ENCODE measurements at places on chromosomes 3 and 15. TPM values are rescaled to one million over a fixed set of nuclear protein-coding genes. Genes with fewer than 3 reads are reported as not detected.
A peak's percentile ranks its signal among the peaks of the same experiment; 100 is the strongest.

GRCh38 chr3:131242201-131242600, 139.4 kb upstream of the NUDT16 start:
- H3K27ac ChIP-seq = no peak overlapping the region
- peaks cover 2% of the 10 kb centered on the region for H3K36me3 ChIP-seq
- no peak overlapping the region for H3K4me3 ChIP-seq
- H3K27me3 ChIP-seq = no peaks in the 10 kb centered on the region

DNA sequence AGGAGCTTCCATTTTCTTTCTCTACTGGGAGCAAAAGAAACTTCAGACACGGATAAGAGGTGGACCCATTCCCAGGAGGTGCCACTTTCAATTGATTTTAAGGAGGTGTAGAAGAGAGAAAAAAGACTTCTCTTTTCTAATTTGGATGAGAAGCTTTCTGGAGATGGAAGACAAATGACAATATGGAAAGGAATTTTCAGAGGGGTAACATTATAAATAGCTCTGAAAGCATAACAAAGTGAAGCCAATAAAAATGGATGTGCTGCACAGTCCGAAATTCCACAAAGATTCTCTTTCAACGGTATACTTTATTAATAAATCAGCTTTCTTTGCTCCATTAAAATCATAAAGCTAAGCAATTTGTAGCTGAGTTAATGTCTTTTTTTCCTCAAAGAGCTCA, 607.2 kb upstream of the MDFIC2 start:
- no peak overlapping the region for H3K4me3 ChIP-seq
- no peak overlapping the region for H3K27ac ChIP-seq
- no peak for DNase-seq
- H3K4me1 ChIP-seq = no peaks in the 10 kb centered on the region
- H3K27me3 ChIP-seq = peaks cover 3% of the 10 kb centered on the region

HRH1 gene
- total RNA-seq = 0.07 TPM

DNA sequence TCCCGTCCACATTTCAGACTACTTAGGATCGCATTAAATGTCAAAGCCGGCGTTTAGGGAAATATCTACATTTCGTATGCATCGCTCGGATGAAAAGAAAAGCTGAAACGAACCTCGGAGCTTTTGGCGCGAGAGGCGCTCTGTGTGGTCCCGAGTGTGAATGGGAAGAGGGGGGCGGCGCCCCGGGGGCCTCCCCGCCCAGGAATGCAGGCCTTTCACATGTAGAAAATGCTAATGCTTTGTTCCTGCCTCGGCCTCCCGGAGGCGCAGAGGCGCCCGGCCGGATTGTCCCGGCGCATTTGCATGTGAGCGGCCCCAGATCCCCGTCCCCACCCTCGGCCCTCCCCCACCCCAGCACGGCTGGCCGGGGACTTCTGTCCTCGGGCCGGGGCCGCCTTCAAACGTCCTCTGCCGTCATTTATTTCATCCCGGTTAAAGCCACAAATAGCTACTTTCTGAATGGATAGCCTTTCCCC, 37.0 kb upstream of the TRIM71 start:
- H3K27ac ChIP-seq = no peak overlapping the region
- peaks cover 18% of the 10 kb centered on the region for H3K27me3 ChIP-seq
- peak overlapping the region; percentile 77 for H3K4me3 ChIP-seq
- H3K36me3 ChIP-seq = no peaks in the 10 kb centered on the region

GRCh38 chr3:110928016-110928662, 143.5 kb upstream of the NECTIN3 start:
- H3K4me1 ChIP-seq = no peaks in the 10 kb centered on the region
- no peak overlapping the region for H3K4me3 ChIP-seq
- H3K27me3 ChIP-seq = peaks cover 5% of the 10 kb centered on the region
- no peak for DNase-seq
- H3K27ac ChIP-seq = no peak overlapping the region

- H3K4me1 ChIP-seq = peaks cover 45% of the 10 kb centered on the region
- H3K27ac ChIP-seq = no peak overlapping the region
- peak overlapping the region; percentile 33 for H3K4me3 ChIP-seq
- H3K27me3 ChIP-seq = peaks cover 22% of the 10 kb centered on the region
Observed at GRCh38 chr3:194688200-194688740, 2.6 kb downstream of the FAM43A start.

DNA sequence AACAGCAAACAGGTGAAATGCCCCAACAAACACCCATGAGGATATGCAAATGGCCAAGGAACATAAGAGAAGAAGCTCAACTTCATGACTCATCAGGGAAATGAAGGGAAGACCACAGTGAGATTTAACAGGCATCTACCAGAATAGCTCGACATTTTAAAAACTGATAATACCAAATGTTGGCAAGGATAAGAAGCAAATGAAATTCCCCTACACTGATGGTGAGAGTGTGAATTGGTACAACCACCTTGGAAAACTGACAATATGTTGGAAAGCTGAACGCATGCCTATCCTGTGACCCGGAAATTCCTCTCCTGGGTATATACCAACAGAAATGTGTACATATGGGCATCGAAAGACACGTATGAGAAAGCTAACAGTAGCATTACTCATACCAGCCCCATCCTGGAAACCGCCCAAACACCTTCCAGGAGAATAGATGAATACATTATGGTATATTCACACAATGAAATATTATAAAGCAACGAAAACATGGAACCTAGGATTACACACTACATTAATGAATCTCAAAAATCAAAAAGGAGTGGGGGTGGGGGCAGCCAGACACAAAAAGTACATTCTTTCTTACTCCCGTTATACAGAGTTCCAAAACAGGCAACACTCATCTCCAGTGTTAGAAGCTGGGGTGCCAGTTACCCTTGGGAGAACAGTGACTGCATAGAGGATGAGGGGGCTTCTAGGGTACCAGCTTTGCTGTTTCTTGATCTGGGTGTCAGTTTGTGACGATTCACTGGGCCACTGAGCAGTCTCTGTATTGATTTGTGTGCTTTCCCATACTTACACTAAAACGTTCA, 16.9 kb downstream of the RFTN1 start:
- peak overlapping the region; percentile 46 for H3K27ac ChIP-seq
- H3K4me1 ChIP-seq = peaks cover 56% of the 10 kb centered on the region
- peak; percentile 60 for DNase-seq
- no peaks in the 10 kb centered on the region for H3K27me3 ChIP-seq
- peak overlapping the region; percentile 1 for H3K4me3 ChIP-seq

GRCh38 chr3:28114893-28115292, 126.5 kb upstream of the CMC1 start:
- H3K27me3 ChIP-seq = no peaks in the 10 kb centered on the region
- H3K36me3 ChIP-seq = no peaks in the 10 kb centered on the region
- H3K4me1 ChIP-seq = no peaks in the 10 kb centered on the region
- no peak for DNase-seq
- H3K27ac ChIP-seq = no peak overlapping the region

GRCh38 chr3:49120438-49121131, at the start of gene USP19:
Gene USP19, minus strand, starts transcription at chr3:49120823. Its CDS starts 1,678 bp downstream, at chr3:49119145.
- peak within 1 kb of the TSS; percentile 84 for H3K27ac ChIP-seq
- DNase-seq = peak; percentile 96
- peaks cover 20% of the 10 kb centered on the region for H3K4me1 ChIP-seq
- H3K27me3 ChIP-seq = no peaks in the 10 kb centered on the region
- peaks cover 14% of the 10 kb centered on the region for H3K36me3 ChIP-seq

DNA sequence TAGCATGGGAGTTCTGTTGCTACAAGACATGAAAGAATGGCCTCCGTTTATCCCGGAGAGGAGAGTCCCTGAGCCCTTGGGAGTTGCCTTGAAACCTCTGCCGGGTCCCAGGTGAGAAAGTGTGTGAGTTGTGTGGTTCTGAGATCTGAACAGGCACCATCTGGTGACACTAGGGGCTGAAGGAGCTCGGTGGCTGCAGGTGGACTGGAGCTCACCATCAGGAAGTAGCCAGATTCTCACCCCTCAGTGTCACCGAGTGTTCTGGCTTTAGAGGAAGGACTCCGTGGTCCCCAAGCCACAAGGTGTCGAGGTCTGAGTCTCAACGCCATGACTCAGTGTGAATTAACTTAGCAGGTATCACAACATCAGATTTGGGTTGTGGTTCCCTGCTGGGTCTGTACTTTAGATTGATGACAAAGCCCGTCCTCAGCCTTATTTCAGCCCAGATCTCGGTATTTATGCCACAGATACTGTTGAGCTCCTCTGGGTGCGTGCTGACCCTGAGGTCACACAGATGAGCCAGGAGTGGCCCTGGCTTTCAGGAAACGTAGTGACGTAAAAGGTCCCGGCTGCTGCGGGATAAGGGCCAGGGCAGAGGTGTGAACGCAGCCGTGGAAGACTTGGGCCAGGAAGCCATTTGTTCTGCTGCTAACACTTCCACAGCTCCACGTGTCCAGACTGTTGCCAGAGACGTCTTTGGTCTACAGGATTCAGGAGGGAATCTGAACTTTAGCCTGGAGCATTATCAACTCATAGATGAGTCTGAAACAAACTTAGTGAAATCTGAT, 54.4 kb downstream of the PGPEP1L start:
- H3K4me3 ChIP-seq = no peak overlapping the region
- DNase-seq = peak; percentile 18
- H3K4me1 ChIP-seq = peaks cover 18% of the 10 kb centered on the region
- peak overlapping the region; percentile 61 for H3K27ac ChIP-seq
- peaks cover 38% of the 10 kb centered on the region for H3K36me3 ChIP-seq

GRCh38 chr3:50182533-50183099, 8.8 kb upstream of the GNAT1 start:
- no peak overlapping the region for H3K27ac ChIP-seq
- no peaks in the 10 kb centered on the region for H3K4me1 ChIP-seq
- H3K4me3 ChIP-seq = no peak overlapping the region
- DNase-seq = no peak
- H3K36me3 ChIP-seq = no peaks in the 10 kb centered on the region

DAPK2 gene
- total RNA-seq = not detected

DNA sequence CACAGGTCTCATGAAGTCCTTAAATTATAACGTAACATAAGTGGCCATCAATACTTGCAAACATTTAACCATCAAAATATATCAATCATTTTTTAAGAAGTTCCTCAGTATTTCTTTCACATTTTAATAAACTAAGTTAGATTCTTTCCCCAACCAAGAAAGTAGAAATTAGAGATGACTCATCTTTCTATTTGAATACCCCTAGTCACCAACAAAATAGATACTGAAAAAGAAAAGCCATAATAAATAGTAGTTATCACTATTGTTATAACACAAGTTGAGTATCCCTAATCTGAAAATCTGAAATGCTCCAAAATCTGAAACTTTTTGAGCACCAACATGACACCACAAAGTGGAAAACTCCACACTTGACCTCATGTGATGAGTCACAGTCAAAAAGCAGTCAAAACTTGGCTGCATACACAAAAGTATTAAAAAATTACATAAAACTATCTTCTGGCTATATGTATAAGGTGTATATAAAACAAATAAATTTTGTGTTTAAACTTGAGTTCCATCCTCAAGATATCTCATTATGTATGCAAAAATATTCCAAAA, 3.7 kb downstream of the SHQ1 start:
- H3K27ac ChIP-seq = no peak overlapping the region
- no peak overlapping the region for H3K4me3 ChIP-seq
- DNase-seq = peak; percentile 39
- H3K36me3 ChIP-seq = peaks cover 24% of the 10 kb centered on the region
- H3K27me3 ChIP-seq = no peaks in the 10 kb centered on the region

DNA sequence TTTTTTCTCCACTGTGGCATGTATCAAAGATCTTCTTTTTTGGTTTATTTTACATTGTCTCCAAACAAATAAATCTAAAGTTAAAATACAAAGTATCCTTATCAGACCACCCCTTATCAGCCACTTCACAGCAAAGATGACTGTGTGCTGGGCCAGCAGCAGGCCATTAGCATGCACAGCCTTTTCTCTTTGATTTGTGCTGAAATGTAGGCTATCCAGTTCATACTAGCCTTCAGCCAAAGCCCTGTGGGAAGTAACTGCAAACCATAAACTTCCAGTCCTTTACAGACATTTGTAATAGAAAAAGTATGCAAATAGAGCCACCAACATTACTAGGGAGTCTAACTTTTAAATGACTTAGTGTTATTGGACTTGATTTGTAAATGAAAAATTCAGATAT, 816.3 kb downstream of the FHIT start:
- no peaks in the 10 kb centered on the region for H3K36me3 ChIP-seq
- H3K4me3 ChIP-seq = no peak overlapping the region
- DNase-seq = no peak
- H3K4me1 ChIP-seq = peaks cover 16% of the 10 kb centered on the region
- H3K27ac ChIP-seq = no peak overlapping the region
- H3K27me3 ChIP-seq = no peaks in the 10 kb centered on the region

C15orf61 gene
- total RNA-seq = 6.2 TPM

JAGN1 gene
- total RNA-seq = 13.6 TPM

- no peak overlapping the region for H3K27ac ChIP-seq
- DNase-seq = no peak
- H3K4me3 ChIP-seq = no peak overlapping the region
- peaks cover 2% of the 10 kb centered on the region for H3K4me1 ChIP-seq
- peaks cover 4% of the 10 kb centered on the region for H3K27me3 ChIP-seq
- no peaks in the 10 kb centered on the region for H3K36me3 ChIP-seq
Observed at GRCh38 chr3:179526989-179527391, 35.7 kb upstream of the ACTL6A start.

DNA sequence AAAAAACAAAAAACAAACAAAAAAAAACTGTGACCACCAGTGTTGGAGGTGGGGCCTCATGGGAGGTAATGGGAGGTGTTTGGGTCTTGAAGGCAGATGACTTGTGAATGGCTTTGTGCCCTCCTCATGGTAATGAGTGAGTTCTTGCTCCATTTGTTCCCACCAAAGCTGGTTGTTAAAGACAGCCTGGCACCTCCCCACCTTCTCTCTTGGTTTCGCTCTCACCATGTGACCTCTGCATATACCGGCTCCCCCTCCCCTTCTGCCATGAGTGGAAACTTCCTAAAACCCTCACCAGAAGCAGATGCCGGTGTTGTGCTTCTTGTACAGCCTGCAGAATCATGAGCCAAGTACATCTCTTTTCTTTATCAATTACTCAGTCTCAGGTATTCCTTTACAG, 61.5 kb upstream of the ATP11B start:
- H3K4me3 ChIP-seq = no peak overlapping the region
- no peak for DNase-seq
- H3K27ac ChIP-seq = no peak overlapping the region
- peaks cover 4% of the 10 kb centered on the region for H3K27me3 ChIP-seq

DNA sequence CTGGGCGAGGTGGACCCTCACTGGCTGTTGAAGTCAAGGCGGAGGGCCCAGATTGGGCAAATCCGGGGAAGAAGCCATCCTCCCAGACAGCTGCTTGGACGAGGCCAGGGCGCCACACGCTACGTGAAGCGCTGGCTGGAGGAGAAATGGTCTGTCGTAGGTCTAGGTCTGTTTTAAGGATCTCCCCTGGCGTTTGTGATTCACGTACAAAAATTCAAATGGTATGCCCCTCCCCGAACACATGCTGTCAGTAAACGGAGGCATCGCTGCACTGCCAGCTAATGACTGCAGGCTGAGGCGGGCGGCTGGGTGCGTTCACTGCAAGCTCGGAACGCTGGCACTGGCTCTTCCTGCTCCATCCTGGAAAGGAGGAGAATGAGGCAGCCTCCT, 69.9 kb downstream of the EPHB3 start:
- no peak overlapping the region for H3K4me3 ChIP-seq
- H3K36me3 ChIP-seq = no peaks in the 10 kb centered on the region
- no peaks in the 10 kb centered on the region for H3K4me1 ChIP-seq
- H3K27ac ChIP-seq = no peak overlapping the region

LRTM1 gene
- total RNA-seq = not detected
